ENCODE measurements at places on chromosomes 5 and 9.
A peak's percentile ranks its signal among the peaks of the same experiment; 100 is the strongest.

DNA sequence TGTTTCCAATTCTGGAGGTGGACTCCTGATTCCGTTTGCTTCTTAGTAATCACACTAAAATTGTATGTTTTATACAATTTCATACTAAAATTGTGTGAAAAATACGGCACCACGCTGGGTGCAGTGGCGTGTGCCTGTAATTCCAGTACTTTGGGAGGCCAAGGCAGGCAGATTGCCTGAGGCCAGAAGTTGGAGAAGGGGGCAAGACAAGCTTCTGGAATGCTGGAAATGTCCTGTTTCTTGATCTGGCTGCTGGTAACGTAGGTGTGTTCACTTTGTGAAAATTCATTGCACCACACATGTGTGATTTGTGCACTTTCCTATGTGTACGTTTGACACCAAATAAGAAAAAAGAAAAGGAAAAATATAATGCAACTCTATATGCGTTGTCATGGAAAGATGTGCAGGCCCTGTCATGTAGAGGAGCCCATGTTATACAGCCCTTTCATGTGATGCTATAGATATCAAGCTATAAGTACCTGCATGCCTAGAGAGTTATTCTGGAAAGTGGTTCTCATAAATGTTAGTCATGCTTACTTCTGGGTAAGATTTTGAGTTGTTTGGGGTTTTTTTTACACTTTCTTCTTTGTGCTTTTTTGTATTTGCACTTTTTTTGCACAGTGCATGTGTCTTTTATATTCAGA is 119.9 kb downstream of the TMEM174 start:
- DNase-seq, result no peak

DNA sequence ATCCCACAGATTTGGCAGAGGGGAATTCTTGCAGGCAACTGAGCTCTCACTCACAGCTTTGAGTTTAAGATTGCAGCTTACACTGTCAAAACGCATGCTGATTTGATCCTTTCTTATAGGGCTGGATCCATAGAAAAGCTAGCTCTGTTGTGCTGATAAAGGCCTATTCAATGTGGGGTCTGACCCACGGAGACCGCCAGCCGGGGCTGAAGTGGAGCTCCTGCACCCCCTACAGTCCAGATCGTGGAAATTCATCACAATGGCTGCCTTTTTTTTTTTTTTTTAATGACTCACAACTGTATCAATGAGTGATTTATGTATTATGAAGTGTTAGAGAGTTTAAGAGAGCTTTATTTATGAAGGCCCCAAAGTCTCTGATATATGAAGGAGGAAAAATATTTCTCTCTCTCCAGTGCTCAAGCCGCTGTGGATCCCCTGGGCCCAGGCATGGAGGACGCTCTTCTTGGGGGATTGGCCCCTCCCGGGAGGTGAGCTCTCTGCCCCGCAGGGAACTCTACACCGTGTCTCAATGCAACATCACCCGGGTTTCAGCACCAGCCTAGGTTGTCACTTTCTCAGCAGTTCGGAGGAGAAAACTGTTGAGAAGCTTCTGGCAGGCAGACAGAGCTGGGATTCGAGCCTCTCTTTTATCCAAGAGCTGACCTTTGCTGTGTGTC is 700.2 kb downstream of the IRX1 start:
- peak; percentile 43 for DNase-seq

- DNase-seq, result no peak
Observed at GRCh38 chr9:118721923-118722322, 647.3 kb downstream of the BRINP1 start.

DNA sequence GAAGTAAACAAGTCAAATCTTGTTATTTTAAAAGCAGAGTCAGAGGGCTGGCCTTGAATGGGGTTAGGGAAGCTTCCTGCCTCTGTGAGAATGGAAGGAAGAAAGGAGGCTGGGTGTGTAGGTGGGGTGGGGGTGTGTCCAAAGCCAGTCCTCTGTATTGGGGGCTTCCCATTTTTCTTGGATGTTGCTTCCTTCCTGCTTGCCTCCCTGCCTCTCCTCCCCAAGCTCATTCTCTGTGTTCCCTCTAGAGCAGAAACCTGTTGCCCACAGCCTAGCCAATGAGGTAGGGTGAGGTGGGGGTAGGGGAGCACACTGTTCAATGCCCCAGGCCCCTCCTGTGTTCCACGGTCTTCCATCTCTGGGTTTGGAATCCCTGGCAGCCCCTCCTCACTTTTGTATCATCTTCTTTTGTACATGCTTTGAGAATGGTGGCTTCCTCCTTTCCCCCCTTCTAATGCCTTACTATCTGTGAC is 39.7 kb downstream of the SNX24 start:
- DNase-seq, result no peak

DNA sequence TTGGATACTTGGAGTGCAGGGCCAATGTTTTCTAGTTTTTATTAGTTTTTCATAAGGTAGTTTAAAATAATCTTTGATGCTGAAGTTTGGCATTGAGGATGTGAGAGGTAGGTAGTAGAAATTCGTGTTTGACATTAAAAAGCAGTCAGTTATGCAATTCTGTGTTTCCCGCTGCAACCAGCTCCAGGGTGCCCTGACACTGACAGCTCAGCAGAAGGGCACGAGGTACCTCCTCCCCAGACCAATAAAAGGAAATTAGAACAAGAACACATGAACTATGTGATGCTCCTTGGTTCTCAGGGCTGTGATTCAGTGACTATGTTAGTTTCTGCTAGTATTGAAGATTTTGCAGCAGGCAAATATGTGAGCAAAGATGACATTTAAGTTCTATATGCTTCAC is 40.2 kb downstream of the NSUN2 start:
- DNase-seq, result no peak

- no peak for DNase-seq
Observed at GRCh38 chr5:40505031-40505430, 174.7 kb upstream of the PTGER4 start.
